Activated CD4-positive, alpha-beta memory T cell treated with anti-CD3 and anti-CD28 coated beads, Interleukin-2, amount 10 ng/mL, durations not matched to agents 7 days and 5 days (primary cell): ENCODE measurements at places on chromosomes 3 and 15. TPM values are rescaled to one million over a fixed set of nuclear protein-coding genes. Genes with fewer than 3 reads are reported as not detected.

The GOLGA8J gene
- total RNA-seq, result not detected

The PRRT3 gene
- total RNA-seq, result 6.1 TPM

The RPS27L gene
- total RNA-seq, result 171 TPM

The ANKUB1 gene
- total RNA-seq, result not detected

The ACKR2 gene
- total RNA-seq, result 2.3 TPM
